Stimulated activated CD8-positive, alpha-beta memory T cell treated with anti-CD3 and anti-CD28 coated beads, Interleukin-4, amount 100 ng/mL, for 1 hour (primary cell): ENCODE measurements at places on chromosomes 4 and X.

DNA sequence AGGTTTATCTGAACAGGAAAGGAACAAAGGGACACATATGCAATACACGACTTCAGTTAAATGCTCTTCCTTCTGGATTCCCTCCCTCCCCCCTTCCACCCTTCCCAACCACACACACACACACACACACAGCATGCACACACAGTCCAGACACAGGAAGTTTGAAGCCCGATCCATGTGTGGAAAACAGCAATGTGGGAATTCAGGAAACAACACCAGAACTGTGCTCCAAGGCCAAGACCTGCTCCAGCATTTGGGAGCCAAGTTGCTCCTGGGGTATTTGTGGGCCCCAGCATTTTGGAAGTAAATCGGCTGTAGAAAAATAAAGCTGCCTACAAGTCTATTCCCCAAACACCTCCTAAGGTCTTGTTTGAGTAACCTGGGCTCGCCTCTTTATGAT lies 5.6 kb upstream of the AMOT start:
- DNase-seq, result no peak

GRCh38 chr4:1183985-1184773 lies 11.8 kb upstream of the SPON2 start:
- DNase-seq, result no peak

DNA sequence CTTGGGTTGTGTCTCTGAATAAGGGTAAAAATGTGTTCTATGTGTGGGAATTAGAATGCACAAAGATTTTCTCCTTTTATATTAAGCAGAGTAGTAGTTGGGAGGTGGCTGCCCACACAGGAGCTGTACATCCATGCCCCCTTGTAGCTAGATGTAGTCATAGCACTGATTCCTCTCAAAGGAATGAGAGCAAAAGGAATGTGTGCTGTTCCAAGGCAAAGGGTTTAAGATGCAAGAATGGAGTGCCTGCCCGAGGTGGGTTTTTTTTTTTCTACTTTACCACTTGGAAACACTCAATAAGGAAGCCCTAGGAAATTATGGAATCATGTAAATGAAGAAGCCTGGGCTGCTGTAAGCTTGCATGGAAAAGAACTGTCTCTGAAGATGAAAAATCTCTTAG lies 2183.2 kb upstream of the AGA start:
- no peak for DNase-seq

GRCh38 chr4:141458501-141458900 lies 177.9 kb upstream of the IL15 start:
- no peak for DNase-seq

GRCh38 chr4:21596521-21596920 lies 352.1 kb downstream of the KCNIP4 start:
- DNase-seq, result no peak

- DNase-seq, result no peak
These were observed 47.9 kb downstream of the TMEM131L start for GRCh38 chr4:153514001-153514526.

- no peak for DNase-seq
These were observed 100.2 kb downstream of the LNX1 start for GRCh38 chr4:53490965-53491622.

DNA sequence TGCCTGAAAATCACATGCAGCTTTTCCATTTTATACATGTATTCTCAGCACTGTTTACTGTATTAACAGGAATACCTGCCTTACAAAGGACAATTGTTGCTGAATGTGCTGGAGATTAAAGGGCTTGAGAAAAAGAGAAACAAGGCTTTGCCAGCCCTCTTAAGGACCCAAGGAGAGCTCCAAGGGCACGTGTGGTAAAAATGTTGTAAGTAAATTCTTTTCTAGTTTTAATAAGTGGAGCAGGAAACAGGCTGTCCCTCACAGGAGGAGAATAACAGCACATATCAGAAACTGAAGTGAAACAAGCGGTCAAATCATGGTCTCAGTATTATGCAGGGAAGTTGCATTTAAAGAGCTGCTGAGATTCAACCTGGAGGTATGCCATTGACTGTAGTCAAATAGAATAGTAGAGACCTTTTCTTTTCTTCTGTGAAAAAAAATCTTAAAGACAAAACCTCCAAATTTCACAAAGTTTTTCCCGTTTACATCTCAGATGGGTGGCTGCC lies 18.5 kb downstream of the IGFBP7 start:
- DNase-seq, result no peak

GRCh38 chr4:3321295-3321889 lies 28.6 kb downstream of the RGS12 start:
- no peak for DNase-seq

DNA sequence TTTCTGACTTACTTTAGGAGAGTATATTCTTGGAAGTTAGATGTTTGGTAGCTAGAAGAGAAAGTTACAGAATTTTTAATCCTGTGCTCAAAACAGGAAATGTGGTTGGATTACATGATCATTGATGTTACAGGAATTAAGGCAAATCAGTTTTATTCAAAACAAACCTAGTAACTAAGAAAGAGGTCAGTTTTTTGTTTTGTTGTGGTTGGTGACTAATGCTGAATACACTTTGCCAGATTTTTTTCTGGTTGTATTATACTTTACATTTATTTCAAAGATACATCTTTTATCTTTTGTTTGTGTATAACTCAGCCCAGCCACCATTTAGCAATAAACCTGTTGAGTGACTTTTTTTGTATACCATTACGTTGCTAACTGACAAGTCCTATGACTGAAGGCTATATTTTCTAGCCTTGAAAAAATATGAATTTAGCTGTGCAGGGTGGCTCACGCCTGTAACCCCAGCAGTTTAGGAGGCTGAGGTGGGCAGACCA lies 116.7 kb downstream of the KLHL8 start:
- DNase-seq, result no peak

GRCh38 chr4:164614999-164615398 lies 138.9 kb upstream of the SMIM31 start:
- DNase-seq, result no peak

GRCh38 chr4:69617083-69617694 lies 22.3 kb downstream of the UGT2A2 start:
- no peak for DNase-seq

GRCh38 chr4:107902715-107903114 lies 28.6 kb upstream of the CYP2U1 start:
- no peak for DNase-seq

DNA sequence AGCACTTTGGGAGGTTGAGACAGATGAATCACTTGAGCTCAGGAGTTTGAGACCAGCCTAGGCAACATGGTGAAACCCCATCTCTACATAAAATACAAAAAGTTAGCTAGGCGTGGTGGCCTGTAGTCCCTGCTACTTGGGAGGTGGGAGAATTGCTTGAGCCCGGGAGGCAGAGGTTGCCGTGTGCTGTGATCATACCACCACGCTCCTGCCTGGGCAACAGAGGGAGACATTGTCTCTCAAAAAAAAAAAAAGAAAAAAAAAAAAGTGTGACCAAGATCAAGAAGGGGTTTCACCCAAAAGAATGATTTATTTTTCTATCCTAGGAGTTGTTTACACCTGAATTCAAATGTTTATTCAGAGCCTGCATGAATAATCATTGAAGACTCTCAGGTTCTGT lies 572.4 kb upstream of the GALNT7 start:
- no peak for DNase-seq

GRCh38 chr4:83308672-83309071 lies 24.1 kb upstream of the COQ2 start:
- DNase-seq, result no peak

GRCh38 chr4:2070421-2071251 lies 11.5 kb downstream of the NAT8L start:
- DNase-seq, result no peak

DNA sequence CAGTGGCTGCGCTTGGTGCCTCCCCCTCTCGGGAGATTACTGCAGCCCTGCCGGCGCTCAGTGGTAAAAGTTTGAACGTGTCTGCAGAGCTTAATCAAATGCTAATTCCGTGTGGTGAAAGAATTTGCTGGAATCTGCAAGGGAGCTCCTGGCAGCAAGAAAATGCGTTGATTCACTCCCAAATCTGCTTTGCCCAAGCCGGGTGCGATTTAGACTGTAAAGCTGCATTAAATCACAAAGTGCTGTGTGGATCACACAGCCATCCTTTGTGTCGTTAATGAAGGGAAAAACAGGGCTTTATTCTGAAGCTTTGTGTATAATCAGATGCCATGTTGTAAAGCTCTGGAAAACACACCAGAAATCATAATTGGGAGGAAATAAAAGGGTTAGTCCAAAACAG lies 444.1 kb downstream of the BCOR start:
- DNase-seq, result no peak

DNA sequence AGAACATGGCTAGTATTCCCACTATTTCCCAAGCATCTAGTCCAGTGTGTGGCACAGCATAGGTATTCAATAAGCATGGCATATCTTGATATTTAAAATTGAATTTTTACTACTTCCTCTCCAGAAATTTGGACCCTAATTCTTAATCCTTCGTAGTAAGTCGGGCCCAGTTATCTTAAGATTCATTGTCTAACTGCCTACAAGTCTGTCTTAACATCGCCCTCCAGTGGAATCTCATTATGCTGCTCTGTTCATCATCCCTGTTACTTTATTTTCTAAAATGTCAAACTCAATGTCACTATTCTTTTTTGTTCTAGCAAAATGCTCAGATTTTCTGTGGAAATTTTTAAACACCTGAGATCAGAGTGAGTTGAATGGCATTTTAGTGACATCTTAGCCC lies 606.2 kb downstream of the KLHL13 start:
- DNase-seq, result no peak

- no peak for DNase-seq
These were observed 345.2 kb upstream of the GRID2 start for GRCh38 chr4:91958596-91958995.

GRCh38 chrX:16310326-16310725 lies 143.0 kb downstream of the MAGEB17 start:
- no peak for DNase-seq

- DNase-seq, result no peak
These were observed 6.8 kb upstream of the DYNLT3 start for GRCh38 chrX:37854148-37854547.

DNA sequence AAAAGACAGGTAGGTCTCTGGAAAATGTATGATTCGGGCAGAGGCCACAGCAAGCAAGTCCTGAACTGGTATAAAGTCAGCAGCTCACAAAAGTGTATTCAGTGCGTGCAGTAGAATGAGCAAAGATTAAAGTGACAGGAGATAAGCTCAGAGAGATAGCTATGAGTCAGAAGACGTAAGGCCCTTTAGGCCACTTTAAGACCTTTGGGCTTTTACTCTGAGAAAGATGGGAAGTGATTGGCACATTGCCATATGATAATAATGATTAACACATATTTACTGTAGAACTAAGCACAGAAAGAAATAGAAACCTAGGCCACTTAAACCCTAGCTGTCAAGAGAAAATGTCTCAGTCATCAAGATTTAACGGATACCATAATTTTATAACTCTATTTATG lies 51.7 kb downstream of the TBCK start:
- no peak for DNase-seq

- no peak for DNase-seq
These were observed 30.7 kb upstream of the SMARCA5 start for GRCh38 chr4:143482840-143483239.

DNA sequence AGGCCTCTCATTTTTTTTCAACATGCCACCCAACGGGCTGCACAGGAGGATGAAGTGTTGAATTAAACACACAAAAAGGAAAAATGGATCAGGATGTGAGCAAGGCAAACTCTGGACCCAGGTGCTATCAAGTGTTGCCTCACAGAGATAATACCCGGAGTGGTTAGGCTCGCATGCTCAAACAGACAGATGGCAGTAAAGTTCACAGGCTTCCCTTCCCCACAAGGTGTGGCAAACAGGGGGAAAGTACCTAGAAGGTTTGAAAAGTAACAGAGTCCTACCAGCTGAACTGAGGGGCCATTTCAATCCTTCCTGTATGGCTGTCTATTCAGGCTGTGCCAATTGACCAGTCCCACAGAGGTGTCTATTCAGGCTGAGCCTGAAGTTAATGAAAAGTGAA lies 123.9 kb upstream of the GC start:
- DNase-seq, result no peak

DNA sequence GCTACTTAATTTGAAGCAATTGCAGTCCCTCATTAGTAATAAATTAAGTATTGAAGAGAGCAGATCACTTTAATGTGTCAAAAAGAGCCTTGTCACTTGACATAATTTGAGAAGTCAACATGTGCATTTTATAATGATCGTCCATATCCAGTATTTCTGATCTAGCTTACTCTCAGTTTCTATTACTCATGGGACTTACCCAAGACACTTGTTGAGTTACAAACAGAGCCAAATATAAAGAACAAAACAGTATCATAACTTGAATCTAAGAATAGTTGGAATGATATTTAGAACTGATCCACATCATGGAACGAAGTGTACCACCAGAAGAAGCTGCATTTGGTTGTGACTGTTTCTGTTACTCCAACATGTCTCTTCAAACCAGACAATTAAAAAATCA lies 54.7 kb downstream of the SLITRK4 start:
- no peak for DNase-seq

- no peak for DNase-seq
These were observed 260.7 kb downstream of the COL25A1 start for GRCh38 chr4:109041463-109042360.

DNA sequence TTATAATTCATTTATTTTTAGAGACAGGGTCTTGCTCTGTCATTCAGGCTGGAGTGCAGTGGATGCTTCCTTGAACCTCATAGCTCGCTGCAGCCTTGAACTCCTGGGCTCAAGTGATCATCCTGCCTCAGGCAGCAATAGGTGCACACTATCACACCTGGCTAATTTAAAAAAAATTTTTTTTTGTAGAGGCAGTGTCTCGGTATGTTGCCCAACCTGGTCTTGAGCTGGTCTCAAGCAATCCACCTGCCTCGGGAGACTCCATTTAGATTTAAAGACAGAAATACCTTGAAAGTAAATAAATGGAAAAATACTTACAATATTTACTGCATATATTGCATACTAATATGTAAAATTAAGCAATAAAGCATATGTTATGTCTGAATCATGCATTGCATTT lies 40.3 kb upstream of the MAB21L2 start:
- DNase-seq, result no peak

DNA sequence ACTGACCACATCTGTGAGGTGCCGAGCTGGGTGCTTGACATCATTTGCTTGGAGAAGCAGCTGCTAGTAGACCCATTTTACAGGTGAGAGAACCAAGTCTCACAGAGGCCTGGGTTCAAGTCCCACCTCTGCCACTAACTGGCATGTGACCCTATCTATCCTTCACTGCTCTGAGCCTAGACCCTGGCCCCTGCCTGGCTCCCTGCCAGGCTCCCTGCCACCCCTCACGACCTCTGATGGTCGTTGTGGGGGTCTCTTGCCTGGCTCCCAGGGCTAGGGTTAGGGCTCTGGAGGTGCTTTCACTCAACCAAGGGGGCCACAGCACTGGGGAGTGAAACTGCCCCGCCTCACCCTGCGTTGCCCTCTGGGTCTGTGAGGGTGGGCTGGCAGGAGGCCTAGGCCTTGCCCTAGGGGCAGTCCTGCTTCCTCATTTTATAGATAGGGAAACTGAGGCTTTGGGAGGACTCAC lies 7.2 kb upstream of the ADD1 start:
- DNase-seq, result no peak

- no peak for DNase-seq
These were observed 313.0 kb downstream of the ARHGAP10 start for GRCh38 chr4:148044912-148045352.
